HepG2 (cell line): ENCODE measurements at places on chromosomes 3 and 15. TPM values are rescaled to one million over a fixed set of nuclear protein-coding genes. Genes with fewer than 3 reads are reported as not detected.
A peak's percentile ranks its signal among the peaks of the same experiment; 100 is the strongest.

DNA sequence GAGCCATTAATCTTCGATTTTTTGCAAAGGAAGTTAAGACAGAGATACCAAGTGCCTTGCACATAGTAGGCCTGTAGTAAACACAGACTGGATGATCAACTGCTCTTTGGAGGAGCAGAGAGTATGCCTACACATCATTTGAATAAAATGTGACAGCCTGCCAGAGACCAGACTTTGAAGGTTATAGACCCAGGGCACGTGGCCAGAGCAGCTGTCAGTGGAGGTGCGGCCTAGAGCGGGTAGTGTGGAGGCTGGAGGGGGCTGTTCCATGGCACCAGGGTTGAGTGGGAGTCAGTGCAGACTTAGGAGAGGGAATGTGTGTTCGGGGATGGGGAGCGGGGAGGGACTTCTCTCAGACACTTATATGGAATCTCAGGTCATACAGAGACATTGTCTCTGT, 80.8 kb downstream of the SMAD3 start:
- peak; percentile 68 for DNase-seq

DNA sequence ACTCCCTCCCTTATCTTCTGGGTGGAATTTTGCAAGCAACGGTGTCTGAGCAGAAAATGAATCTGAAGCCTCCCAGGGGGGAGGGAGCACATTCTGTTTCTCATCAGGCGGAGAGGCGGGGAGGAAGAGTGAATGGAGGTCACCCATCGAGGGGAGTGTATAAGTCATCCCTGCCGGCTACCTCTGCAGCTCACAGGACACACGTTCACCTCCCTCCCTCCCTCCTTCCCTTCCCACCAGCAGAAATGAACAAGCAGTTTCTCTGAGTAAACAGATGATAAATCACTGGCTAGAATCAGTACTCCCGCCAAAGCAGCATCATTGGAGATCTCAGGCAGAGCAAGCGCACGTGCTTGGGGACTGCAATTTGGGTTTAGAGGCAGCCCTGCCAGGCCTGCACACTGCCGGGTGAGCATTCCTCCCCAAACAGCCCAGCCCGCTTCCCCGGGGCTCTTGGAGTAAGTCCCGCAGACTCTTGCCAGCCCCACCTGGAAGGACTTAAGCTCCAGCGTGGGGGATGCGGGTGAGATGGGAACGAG, 38.3 kb downstream of the CPN2 start:
- peak; percentile 33 for DNase-seq

DNA sequence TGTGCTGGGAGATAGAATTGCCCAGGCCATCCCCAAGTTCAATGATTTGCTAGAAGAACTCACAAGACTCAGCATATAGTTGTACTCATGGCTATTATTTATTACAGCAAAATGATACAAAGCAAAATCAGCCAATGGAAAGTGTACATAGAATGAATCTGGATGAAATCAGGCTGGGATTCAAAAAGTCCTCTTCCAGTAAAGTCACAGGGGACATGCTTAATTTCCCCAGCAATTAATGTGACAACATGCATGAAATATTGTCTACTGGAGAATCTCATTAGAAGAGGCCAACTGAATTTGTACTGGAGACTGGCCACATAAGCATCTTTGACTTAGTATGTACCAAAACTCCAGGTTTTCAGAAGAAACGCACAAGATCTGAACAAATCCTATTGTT, 1043.1 kb downstream of the NAALADL2 start:
- no peak for DNase-seq

- no peak for DNase-seq
Observed at GRCh38 chr15:93302080-93302765, 213.2 kb upstream of the RGMA start.

Gene IL12A
- total RNA-seq = 0.74 and 1.1 TPM in 2 replicates

Gene CHRD
- total RNA-seq = 3.4 and 22.2 TPM in 2 replicates
